ENCODE measurements at places on chromosomes 4 and X. TPM values are rescaled to one million over a fixed set of nuclear protein-coding genes. Genes with fewer than 3 reads are reported as not detected.

- H3K4me3 ChIP-seq: no peak overlapping the region
- DNase-seq: no peak
- H3K27me3 ChIP-seq: no peaks in the 10 kb centered on the region
- H3K27ac ChIP-seq: no peak overlapping the region
- H3K36me3 ChIP-seq: no peaks in the 10 kb centered on the region
Observed at GRCh38 chr4:2487632-2488031, 18.7 kb downstream of the RNF4 start.

DNA sequence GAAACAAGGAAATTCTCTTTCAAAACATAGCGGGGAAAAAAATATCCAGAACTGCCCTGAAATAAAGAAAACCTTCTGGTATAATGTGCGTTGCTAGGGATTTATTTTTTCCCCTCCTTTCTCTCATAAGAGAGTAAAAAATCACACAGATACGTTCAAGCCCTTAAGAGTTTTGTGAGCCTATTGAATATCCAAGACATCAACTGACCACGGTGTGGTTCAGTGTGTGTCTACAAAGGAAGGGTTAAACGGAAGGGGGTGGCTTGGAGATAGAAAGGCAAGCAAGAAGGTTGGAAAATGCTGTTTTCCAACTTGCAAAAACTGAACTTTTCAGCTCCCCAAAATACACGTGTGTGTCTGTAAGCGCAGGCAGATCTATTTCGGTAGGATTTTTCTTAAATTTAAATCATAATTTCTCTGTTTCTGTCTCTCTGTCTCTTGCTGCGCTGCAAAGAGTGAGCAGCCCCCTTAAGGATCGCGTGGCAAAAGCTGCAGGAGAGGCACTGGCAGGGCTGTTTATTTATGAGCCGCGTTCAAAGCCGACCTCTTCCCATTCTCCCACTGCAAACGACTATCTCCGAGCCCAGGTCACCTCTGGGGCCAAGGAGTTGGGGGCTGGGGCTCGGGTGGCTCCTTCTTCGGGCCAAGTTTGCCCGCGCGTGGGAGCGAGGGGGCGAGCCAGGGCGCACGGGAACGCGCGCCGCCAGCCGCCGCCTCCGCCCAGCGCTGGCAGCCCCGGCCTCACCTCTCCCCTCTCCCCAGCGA, 492 bp upstream of the SLIT2 start:
- peak overlapping the region; percentile 89 for H3K27ac ChIP-seq
- H3K4me3 ChIP-seq: peak overlapping the region; percentile 50
- H3K27me3 ChIP-seq: no peaks in the 10 kb centered on the region

GRCh38 chr4:2935762-2936743, 27.2 kb downstream of the NOP14 start:
- no peaks in the 10 kb centered on the region for H3K4me1 ChIP-seq
- no peak overlapping the region for H3K4me3 ChIP-seq
- H3K27me3 ChIP-seq: no peaks in the 10 kb centered on the region

GRCh38 chrX:51893931-51894696, 691 bp downstream of the MAGED1 start:
- H3K36me3 ChIP-seq: no peaks in the 10 kb centered on the region
- no peaks in the 10 kb centered on the region for H3K27me3 ChIP-seq
- no peaks in the 10 kb centered on the region for H3K4me1 ChIP-seq
- peak overlapping the region; percentile 40 for H3K4me3 ChIP-seq
- DNase-seq: peak; percentile 48

DNA sequence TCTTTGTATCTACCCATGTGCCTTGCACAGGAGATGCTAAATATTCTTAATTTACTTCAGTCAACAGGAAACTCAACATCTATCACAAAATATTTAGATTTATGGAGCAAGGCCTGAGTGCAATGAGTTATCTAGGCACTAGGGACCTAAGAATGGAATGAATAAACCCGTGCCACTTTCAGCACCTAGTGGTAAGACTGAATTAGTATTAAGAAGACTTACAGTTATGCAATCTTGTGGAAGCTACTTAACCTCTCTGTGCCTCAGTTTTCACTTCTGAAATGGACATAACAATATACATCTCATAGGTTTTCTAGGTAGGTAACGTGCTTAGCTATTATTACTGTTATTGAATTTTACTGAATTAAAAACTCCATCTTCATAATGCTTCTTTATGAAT, 144.6 kb upstream of the MAP3K15 start:
- no peak overlapping the region for H3K27ac ChIP-seq
- H3K4me3 ChIP-seq: no peak overlapping the region
- no peak for DNase-seq
- H3K4me1 ChIP-seq: no peaks in the 10 kb centered on the region
- no peaks in the 10 kb centered on the region for H3K36me3 ChIP-seq

- no peaks in the 10 kb centered on the region for H3K27me3 ChIP-seq
- no peaks in the 10 kb centered on the region for H3K4me1 ChIP-seq
- DNase-seq: no peak
- no peak overlapping the region for H3K4me3 ChIP-seq
- H3K27ac ChIP-seq: no peak overlapping the region
- no peaks in the 10 kb centered on the region for H3K36me3 ChIP-seq
Observed at GRCh38 chr4:89258506-89258905, 49.1 kb downstream of the GPRIN3 start.

Gene BMP3
- total RNA-seq: not detected

Gene SUPT20HL2
- total RNA-seq: not detected

Gene MTMR8
- total RNA-seq: 1.0 TPM

Gene CACNA1F
- not detected for total RNA-seq

Gene ODAPH
- total RNA-seq: not detected
